NCI-H187 treated with DMSO at 0.1 percent for 48 hours (cell line): ENCODE measurements at places on chromosomes 11 and 22.

GRCh38 chr11:36361901-36362391 is 65.9 kb downstream of the PRR5L start:
- DNase-seq, result no peak

DNA sequence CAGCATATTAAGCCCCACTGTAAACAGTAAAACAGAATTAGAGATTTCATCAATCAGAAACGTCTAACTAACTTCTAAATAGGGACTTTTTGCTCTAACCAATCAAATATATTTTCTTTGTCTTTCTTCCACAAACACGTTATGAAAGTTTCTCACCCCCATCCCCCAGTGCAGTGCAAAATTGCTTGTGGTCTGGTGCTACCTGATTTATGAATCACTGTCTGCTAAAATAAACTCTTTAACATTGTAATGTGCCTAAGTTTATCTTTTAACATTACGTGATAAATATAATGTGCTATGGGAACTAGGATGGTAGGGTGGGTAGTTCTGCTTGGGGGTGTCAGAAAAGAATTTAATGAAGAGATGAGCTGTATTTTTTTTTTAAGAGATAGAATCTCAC is 47.3 kb upstream of the SLC5A1 start:
- DNase-seq, result no peak

GRCh38 chr11:133065847-133066485 is 466.3 kb downstream of the OPCML start:
- DNase-seq, result no peak

DNA sequence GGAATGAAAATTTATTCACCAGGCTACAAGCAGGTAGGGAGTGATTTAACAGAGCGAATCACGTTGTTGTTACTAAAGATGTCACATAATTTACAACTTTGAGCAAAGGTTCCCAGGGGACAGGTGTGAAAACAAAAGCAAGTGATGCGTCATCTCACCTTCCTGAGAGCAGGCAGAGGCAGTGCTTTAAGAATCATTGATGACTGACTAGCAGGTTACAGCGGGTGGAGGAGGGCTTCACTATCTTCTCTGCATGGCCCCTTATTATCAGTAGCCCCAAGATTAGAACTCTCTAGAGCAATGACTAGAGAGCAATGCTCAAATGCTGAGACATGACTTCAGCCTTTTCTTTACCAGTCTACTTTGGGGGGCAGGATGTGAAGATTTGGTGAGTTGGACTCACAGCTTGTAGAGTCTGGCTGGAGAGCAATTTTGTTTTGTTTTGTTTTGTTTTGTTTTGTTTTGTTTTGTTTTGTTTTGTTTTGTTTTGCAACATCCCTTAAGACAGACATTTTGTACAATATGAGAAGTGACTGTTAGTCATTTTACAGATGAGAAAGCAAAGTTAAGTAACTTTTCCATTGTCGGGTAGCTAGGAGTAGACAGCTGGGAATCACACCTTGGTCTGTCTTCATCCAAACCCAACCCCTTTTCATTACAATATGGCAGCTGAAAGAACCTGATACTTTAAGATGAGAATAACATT is 84.8 kb downstream of the SLC1A2 start:
- DNase-seq, result no peak

DNA sequence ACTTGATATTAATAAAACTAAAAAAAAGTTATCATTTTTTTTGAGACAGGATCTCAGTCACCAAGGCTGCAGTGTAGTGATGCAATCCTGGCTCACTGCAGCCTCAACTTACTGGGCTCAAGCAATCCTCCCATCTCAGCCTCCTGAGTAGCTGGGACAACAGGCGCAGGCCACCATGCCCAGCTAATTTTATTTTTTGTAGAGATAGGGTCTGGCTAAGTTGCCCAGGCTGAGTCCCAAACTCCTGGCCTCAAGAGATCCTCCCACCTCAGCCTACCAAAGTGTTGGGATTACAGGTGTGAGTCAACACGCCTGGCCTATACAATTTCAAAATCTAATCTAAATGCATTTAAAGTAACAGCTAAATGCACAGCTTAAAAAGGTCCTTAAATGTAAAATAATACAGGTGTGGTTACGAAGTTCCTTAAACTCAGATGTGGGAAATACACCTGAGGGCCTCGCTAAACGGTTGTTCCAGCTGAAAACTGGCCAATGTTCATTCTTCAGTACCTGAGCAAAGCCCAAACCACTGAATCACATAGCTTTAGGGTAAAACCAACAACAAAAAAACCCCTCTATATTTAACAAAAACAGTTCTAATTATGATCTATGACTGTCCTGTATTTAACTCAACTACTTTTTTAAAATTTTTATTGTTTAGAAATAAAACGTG is 11.8 kb downstream of the NAP1L4 start:
- DNase-seq, result no peak

GRCh38 chr11:125941267-125941618 is 4.6 kb upstream of the VSIG10L2 start:
- no peak for DNase-seq

DNA sequence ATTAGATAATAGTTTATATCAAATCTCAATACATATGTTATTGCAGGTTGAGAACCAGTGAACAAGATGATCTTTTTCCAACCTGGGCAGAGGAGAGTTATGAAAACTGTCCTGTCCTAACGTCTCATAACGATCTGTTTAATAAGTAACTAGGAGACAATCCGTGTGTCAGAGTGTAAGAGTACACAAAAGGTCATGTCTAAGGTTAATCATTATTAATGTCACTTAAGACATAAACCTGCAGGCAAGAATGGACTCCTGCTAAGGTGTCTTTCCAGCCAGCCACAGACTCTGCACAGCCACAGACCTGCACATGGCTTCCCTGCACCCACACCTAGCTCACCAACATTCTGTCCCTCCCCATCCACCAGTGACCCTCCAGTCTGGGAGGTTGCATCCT is 10.1 kb downstream of the SLC5A4 start:
- no peak for DNase-seq

DNA sequence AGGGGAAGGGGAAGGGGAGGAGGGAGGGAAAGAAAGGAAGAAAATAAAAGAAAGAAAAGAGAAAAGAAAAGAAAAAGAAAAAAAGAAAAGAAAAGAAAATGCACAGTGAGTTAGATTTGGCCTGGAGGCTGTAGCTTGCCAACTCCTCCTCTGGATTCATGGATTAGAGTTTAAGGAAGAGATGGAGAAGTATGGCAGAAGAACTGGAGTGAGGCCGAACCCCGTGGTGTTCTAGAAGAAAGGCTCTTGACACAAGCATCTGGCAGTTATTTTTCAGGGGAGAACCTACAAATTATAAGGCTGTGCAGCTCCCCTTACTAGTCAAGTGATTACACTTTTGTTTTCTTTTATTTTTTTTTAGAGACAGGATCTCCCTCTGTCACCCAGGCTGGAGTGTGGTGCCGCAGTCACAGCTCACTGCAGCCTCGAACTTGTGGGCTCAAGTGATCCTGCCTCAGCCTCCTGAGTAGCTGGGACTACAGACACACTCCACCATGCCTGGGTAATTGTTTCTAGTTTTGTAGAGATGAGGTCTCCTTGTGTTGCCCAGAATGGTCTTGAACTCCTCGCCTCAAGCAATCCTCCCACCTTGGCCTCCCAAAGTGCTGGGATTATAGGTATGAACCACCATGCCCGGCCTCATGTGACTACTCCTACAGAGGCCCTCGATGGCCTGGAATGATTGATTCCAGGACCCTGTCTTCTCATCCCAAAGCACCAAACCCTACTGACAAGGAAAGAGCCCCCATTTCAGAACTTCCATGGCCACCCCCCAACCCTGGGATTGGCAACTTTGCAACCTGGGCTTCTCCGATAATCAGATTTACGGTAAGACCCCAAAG is 19.5 kb downstream of the ZNF74 start:
- DNase-seq, result no peak

DNA sequence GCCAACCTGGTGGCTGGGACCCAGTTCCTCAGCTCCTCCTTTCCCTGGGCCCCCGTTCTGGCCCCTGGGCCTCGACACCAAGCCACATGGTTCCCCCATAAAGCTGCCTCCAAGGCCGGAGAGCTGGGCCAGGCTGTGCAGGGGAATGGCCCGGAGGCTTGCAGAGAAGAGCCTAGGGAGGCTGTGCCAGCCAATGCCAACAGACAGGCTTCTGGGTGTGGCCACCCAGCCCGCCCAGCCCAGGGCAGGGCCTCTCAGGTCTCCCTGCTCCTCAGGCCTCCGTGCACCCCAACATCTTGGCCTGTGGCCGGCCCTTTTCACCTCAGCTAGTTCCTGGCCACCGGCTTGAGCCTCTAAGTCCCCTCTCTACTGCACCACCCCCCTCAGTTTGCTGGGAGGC is 17.4 kb upstream of the FLRT1 start:
- no peak for DNase-seq

DNA sequence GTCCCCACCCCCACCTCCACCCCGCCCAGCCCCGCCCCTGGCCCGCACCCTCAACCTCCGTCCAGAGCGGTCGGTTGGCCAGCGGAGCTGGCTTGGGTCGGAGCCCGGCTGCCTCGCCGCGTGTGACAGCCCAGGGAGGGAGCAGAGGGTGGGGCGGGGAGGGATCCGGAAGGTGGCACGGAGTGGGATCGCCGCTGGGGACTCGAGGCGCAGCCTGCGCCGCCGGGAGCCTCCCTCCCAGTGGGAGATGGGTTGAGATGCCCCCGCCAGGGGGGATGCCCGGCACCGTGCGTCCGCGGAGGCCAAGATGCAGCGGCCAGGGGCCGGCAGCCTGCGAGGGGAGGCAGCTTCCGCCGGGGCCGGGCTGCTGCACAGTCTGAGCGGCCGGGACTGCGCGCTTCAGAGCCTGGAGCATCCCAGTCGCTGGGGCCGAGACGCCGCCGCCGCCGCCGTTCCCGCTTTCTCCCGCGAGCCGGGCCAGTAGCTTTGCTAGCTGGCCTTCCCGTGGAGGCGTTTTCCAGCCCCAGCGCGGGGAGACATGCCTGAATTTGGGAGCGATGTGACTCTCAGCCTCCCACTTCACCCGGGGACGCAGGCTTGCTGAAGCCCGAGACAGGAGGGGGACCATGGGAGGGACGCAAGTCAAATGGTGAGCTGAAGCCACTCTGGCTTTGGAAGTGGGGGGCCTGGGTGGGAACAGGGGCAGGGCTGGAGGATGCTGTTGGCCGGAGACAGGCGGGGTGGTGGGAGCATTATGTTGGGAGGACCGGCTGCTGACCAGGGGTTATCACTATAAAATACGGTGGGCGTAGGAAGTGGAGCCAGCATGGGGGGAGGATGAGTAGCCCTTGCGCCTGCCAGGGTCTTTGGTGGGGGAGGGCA is 40.2 kb downstream of the DIXDC1 start:
- no peak for DNase-seq

GRCh38 chr11:94926271-94926625 is 47.1 kb downstream of the CWC15 start:
- DNase-seq, result no peak

GRCh38 chr11:125724125-125724524 is 22.0 kb upstream of the PATE1 start:
- no peak for DNase-seq

GRCh38 chr11:60921259-60921658 is 3.0 kb upstream of the TMEM132A start:
- DNase-seq, result no peak

- peak; percentile 77 for DNase-seq
Measured at GRCh38 chr11:61885166-61885778, 6.1 kb downstream of the FADS3 start.

DNA sequence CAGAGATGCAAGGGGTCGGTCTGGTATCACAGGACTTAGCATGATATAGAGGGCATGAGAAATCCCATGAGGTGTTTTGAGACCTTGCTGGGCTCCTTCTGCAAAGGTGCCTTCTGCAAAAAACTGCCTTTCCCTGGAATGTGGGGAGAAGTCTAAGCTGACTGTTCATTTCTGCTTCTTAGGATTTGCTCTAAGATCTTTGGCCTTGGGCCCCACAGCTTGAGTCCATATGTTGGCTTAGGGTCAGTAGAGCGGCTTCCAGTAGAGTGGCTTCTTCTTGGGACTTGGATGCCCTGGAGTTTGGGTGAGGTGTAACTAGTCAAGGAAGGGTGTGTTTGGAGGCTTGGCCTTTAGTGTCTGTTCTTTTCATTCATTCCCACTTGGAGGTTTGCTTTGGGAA is 37.0 kb downstream of the AMPD3 start:
- no peak for DNase-seq

DNA sequence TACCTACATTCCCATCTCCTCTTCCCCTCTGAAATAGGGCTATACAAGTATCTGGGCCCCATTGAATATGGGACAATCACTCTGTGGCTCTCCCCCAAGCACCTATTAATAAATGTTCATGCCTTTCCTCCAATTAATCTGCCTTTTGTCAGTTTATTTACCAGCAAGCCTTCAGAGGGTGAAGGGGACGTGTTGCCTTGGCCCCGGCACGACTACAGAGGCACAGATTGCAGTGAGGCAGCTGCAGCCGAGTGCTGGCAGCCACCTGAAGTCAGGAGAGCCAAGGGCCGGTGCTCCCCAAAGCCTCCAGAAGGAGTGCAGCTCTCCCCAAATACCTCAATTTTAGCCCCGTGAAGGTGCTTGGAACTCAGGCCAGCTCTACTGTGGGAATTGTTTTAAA is 580.9 kb upstream of the B3GAT1 start:
- no peak for DNase-seq

DNA sequence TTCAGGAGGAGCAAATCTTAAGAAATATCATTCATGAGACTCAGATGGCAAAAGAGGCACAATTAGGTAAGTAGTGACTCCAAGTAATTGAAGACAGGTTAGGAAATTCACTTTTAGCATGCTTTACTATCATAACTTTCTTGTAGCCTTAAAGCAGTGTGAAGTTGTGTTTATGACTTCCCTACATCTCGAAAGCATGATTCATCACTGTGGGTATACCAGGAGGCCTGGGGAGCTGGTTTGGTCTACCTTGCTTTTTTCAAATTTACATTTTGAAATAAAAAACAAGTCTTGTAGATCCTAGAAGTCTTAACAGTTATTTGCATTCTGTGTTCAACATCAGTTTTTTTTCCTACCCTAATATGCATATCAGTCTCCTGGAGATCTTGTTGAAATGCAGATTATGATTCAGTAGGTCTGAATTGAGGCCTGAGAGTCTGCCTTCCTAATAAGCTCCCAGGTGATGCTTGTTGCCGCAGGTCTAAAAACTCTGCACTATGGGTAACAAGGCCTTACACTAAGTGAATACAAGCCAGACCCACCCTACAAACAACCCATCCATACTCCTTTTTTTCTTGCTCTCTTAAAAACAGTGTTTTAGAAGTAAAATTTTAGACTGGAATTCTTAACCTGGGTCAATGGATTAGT is 41.4 kb downstream of the TTC17 start:
- DNase-seq, result no peak

- DNase-seq, result no peak
Measured at GRCh38 chr11:134660416-134660815, 248.4 kb upstream of the B3GAT1 start.

- DNase-seq, result no peak
Measured at GRCh38 chr11:30015725-30016412, 961 bp downstream of the KCNA4 start.

- DNase-seq, result no peak
Measured at GRCh38 chr22:18048441-18048898, 24.1 kb upstream of the MICAL3 start.
